Fibroblast of skin of abdomen (primary cell): ENCODE measurements at places on chromosomes 16 and 17.

- no peak for DNase-seq
Observed at GRCh38 chr16:72226136-72226535, 54.2 kb upstream of the PMFBP1 start.

DNA sequence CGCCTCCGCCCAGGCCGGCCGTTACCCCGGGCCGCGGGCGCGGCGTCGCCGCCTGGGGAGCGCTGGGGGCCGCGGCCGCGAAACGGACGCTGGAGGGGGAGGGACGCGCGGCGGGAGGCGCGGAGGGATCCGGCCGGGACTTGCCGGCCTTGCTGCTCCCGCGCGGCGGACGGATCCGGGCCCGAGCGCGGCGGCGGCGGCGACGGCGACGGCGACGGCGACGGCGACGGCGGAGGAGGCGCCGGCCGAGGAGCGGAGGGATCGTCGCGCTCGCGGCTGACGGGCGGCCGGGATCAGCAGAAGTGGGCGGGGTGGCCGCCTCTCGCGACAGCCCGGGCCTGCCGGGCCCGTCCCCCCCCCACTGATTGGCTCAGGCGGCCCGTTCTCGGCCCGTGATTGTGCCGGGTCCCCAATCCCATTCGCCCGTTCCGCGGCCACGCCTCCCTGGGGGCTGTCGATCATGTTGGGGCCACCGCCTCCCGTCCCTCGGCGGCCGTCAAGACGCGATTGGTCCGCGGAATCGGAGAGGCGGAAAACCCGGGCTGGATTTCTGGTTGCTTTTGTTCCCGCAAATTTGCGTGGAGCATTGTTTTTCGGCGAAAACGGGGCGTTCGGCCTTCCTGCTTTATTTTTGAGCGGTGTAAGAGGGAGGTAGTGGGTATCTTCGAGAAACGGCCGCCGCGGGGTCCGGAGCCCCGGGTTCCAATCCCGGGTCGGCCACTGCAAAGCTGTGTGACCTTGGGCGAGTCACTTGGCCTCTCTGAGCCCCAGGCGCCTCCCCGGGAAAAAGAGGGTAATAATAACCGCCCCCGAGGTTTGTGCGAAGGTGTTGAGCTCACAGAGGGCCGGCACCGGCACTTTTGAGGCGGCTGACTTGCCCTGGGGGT lies at the start of gene ZCCHC14:
ZCCHC14 (minus strand) TSS at position 304 of the 887 bp plus-strand sequence. CDS start 786 bp downstream, outside the sequence.
- peak; percentile 99 for DNase-seq

DNA sequence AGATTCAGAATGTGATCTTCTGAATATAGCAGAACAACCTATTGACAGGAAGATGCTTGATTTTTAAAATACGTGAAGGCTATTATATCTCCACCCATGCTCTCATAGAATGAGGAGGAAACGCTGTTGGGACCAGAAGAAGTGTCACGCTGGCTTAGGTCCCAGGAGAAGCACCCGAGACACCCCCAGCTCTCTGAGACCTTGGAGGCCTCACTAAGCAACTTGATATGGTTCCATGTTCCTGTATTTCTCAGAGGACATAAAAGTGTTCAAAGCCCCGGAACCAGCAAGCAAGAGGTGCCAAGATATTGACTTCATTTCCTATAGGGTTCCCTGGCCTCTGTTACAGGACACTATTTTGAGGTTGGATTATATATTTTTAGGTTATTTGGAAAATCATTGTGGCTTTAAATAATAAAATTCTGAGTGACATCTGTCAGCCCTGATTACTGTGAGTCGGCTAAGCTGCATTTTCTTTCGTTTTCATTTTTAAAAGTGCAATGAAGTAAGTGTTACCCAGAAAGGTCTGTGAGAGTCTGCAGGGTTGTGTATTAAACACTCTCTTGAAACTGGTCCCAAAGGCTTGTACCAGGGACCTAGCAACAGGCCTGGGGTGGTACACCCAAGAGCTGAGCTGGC lies 400.0 kb downstream of the SOX9 start:
- DNase-seq, result no peak

DNA sequence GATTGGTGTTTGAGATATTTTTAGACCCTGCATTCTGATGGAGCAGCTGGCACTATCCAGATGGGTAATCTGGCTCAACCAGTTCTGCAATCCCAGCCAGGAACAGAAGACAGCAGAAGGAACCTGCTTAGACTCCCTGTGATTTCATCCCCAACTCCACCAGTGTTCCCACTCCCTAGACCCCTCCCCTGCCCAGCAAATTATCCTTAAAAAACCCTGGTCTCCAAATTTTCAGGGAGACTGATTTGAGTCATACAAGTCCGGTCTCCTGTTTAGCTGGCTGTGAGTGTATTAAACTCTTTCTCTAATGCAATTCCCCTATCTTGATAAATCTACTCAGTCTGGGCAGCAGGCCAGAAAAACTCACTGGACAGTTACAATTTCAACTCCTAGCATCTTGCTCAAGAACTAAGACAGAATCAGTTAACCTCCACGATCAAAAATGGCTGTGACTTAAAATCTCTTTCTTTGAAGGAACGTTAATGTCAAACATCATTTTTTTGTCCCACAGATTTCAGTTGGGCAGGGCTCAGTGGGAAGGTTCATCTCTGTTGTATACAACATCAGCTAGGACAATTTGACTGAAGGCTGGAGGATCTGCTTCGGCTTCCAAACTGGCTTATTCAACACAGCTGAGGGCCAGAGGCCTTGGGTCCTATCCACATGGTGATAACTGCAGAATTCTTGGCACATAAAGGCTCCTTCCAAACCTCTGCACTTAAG lies 4.9 kb upstream of the RBL2 start:
- peak; percentile 35 for DNase-seq

DNA sequence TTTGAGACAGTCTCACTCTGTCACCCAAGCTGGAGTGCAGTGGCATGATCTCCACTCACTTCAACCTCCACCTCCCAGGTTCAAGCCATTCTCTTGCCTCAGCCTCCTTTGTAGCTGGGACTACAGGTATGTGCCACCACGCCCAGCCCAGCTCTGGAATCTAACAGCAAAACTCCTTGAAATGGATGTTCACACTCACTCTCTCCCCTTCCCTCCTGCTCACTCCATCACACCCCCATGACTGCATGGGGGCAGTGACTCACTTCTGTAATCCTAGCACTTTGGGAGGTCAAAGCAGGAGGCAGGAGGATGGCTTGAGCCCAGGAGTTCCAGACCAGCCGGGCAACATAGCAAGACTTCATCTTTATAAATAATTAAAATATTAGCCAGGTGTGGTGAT lies 11.1 kb upstream of the TFAP4 start:
- DNase-seq, result peak; percentile 41

DNA sequence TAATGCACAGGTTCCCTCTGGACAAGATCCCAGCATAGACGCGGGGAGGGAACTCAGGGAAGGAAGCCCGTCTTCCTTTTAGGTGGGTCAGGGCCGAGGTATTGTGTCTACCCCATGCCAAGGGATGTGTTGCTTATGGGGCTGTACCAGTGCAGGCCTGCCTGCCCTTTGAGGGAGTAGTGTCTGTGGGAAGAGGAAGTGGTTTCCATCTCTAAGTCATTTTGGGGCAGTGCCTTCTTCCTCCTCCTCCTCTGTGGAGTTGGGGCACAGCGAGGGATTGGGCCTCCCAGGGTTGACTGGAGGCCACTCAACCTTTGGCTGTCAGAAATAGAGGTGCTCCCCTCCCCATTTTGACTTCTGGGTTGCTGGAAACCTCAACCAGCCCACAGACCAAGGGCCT lies 26.5 kb downstream of the GJD3 start:
- DNase-seq, result no peak

- DNase-seq, result no peak
Observed at GRCh38 chr16:3935921-3936320, 55.4 kb upstream of the CREBBP start.

- no peak for DNase-seq
Observed at GRCh38 chr17:4389079-4389478, 22.6 kb upstream of the UBE2G1 start.

GRCh38 chr16:7236824-7237410 lies 95.7 kb upstream of the RBFOX1 start:
- DNase-seq, result no peak

DNA sequence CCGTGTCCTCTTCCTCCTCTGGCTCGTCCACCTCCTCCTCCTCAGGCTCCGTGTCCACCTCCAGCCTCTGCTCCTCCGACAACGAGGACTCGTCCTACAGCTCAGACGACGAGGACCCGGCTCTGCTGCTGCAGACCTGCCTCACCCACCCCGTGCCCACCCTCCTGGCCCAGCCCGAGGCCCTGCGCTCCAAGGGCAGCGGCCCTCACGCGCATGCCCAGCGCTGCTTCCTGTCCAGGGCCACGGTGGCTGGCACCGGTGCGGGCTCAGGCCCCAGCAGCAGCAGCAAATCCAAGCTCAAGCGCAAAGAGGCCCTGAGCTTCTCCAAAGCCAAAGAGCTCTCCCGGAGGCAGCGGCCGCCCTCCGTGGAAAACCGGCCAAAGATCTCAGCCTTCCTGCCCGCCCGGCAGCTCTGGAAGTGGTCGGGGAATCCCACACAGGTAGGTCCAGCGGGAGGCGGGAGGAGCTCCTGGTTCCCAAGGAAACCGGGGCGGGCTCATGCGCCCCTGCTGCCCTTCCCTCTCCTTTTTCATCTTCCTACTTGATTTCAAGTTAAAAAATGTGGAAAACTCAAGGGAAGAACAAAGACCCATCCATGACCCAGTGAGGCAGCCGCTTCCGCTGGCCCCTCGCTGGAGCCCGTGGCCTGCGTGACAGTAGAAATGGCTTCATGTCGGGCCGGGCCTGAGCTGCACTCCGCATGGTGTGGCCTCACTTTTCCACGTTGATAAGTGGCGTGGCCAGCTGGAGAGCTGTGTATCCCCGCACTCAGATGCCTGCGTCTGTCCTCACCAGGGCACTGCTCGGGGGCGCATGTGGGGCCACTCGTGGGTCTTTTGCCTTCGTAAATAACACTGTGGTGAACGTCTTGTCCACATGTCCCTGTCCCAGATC lies 50.7 kb downstream of the ACTG1 start:
- DNase-seq, result no peak

GRCh38 chr17:77209330-77209748 lies 68.6 kb downstream of the SEC14L1 start:
- no peak for DNase-seq

- peak; percentile 20 for DNase-seq
Observed at GRCh38 chr16:72590151-72590937, 418.4 kb upstream of the PMFBP1 start.

- DNase-seq, result no peak
Observed at GRCh38 chr17:8167526-8167925, 4.8 kb upstream of the VAMP2 start.

DNA sequence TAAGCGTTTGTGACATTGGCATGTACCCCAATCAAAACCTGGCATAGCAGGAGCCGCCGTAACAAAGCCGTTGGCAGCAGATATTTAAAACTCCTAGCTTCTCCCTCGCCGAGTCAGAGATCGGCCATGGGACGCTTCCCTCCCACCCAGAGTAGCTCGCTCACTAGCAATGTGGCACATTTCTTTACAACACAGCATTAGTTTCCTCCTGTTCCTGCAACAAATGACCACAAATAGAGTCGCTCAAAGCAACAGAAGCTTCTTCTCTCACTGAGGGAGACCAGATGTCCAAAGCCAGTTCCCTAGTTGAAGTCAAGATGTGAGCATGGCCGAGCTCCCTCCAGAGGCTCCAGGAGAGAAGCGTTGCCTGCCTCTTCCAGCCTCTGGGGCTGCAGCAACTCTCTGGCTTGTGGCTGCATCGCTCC lies 106.7 kb downstream of the RBFOX3 start:
- DNase-seq, result no peak

DNA sequence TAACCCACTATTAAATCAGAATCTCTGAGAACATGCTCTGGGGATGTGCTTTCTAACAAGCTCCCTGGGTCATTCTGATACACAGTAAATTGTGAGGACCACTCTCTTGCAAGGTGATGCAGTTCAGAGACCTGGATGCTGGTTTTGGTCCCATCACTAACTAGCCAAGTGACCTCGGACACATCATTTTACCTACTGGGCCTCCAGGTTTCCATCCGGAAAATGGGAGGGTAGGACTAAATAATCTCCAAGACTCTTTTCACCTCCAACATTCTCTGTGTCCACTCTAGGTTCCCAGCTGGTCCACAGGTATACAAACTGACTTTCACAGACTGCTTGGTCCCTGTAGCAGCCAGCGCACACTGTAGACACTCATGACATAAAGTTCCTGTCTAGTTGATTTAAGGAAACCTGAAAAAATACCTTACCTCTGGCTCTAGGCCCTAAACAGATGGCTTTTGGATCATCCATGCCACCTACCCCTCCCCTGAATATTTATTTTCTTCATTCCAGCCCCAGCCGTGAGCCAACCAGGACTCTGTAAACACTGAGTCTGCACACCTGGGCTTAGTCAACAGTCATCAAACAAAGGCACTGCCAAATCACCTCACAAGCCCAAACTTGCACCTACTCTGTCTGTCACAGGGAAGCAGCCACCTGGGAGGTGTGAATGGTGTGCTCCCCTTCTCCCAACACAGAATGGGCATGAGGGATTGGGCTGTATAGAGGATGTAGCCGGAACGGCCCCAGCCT lies 51.3 kb upstream of the MRPS23 start:
- no peak for DNase-seq

DNA sequence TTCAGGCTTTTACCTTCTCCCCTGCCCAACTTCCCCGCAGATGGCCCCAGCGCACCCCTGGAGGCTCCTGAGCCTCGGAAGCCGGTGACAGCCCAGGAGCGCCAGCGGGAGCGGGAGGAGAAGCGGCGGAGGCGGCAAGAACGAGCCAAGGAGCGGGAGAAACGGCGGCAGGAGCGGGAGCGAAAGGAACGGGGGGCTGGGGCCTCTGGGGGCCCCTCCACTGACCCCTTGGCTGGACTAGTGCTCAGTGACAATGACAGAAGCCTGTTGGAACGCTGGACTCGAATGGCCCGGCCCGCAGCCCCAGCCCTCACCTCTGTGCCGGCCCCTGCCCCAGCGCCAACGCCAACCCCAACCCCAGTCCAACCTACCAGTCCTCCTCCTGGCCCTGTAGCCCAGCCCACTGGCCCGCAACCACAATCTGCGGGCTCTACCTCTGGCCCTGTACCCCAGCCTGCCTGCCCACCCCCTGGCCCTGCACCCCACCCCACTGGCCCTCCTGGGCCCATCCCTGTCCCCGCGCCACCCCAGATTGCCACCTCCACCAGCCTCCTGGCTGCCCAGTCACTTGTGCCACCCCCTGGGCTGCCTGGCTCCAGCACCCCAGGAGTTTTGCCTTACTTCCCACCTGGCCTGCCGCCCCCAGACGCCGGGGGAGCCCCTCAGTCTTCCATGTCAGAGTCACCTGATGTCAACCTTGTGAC lies 3.6 kb downstream of the MAPK7 start:
- DNase-seq, result no peak

- peak; percentile 76 for DNase-seq
Observed at GRCh38 chr17:794876-795275, 12.7 kb downstream of the MRM3 start.

DNA sequence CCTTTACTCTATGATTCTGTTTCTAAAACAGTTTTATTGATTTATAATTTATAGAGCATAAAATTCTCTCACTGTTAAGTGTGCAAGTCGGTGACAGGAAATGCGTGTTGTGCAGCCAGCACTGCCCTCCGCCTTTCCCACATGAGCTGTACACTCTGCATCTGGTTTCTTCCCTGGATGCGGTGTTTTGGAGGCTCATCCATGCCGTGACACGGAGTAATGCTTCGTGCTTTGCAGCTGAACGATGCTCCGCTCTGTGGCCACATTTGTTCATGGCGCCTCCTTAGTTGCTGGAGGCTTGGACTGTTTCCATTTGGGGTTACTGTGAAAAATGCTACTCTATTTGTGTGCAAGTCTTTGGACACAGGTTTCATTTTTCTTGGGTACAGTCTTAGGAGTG lies 7.2 kb upstream of the IGFALS start:
- DNase-seq, result no peak
